Gastrocnemius medialis (tissue), 4 donors: ENCODE measurements at places on chromosomes 11 and 22. TPM values are rescaled to one million over a fixed set of nuclear protein-coding genes. Genes with fewer than 3 reads are reported as not detected.
A peak's percentile ranks its signal among the peaks of the same experiment; 100 is the strongest.

Gene ADORA2A
- 3.6 TPM for total RNA-seq

Gene KRTAP5-9
- not detected for total RNA-seq

Gene PNPLA5
- not detected for total RNA-seq

Gene SCGB1A1
- not detected for total RNA-seq

Gene APOA1
- 18.2 TPM for total RNA-seq

GRCh38 chr11:45394294-45395085 lies 108.3 kb upstream of the SYT13 start:
- no peak overlapping the region for H3K4me3 ChIP-seq
- no peaks in the 10 kb centered on the region for H3K36me3 ChIP-seq
- H3K27me3 ChIP-seq: no peaks in the 10 kb centered on the region
- no peak overlapping the region for H3K27ac ChIP-seq
- no peak for DNase-seq

DNA sequence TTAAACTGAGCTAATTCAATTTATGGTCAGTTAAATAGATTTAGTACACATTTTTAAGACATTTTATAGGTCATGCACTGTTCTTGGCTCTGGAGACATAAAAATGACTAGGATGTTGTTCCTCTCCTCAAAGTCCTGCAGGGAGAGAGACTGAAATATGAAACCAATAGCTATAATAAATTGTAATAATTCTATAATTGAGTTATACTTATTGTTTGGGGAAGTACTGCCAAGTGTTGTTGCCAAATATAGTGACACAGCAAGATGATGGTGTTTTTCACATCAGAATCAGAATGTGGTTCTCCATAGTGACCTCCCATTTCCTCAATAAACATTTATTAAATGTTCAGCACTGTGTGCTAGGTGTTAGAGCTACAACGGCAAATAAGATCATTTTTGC lies 470.6 kb downstream of the NTM start:
- no peaks in the 10 kb centered on the region for H3K36me3 ChIP-seq
- no peak for DNase-seq
- H3K27me3 ChIP-seq: no peaks in the 10 kb centered on the region
- H3K4me3 ChIP-seq: no peak overlapping the region
- H3K4me1 ChIP-seq: no peaks in the 10 kb centered on the region
- no peak overlapping the region for H3K27ac ChIP-seq

DNA sequence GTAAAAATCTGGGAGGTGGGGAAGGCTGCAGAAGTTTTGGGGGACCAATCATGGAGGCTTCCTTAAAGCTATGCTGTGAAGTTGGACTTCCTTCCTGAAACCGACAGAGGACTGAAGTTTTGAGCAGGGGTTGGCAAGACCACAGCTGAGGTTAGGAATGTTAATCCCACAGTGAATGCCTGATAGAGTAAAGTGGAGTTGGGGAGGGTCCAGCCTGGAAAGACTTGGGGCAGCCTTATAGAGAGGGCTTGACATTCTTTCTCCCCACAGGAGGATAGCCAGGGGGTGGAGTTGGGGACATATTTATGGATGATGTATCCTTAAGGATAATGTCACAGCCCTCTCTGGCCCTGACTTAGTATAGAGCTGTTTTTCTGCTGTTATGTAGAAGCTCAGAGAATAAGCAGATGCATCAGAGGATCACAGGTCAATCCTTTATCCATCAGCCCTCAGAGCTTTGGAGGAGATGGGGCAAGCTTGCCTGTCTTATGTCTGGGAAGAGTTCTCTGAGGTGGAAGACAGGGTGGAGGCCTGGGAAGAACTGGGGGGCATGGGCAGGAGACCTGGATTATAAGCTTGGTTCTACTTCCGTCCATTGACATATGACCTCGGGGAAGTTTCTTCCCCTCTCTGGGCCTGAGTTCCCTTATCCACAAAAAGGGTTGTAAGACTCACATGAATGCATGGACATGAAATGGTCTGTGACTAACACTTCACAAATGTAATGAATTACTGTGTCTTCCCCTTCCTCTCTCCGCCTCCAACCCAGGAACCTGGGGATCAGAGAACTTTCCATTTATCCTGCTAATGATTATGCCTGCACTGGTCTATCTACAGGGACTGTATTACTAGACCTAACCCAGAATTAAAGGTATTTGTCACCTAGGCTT lies 317.8 kb downstream of the MIAT start:
- H3K27me3 ChIP-seq: peaks cover 12% of the 10 kb centered on the region
- H3K4me3 ChIP-seq: no peak overlapping the region
- no peak overlapping the region for H3K27ac ChIP-seq
- no peak for DNase-seq
- H3K36me3 ChIP-seq: no peaks in the 10 kb centered on the region

GRCh38 chr22:41367680-41368542 lies 13.8 kb upstream of the TEF start:
- H3K27ac ChIP-seq: peak overlapping the region; percentile 84
- no peak for DNase-seq
- H3K36me3 ChIP-seq: no peaks in the 10 kb centered on the region
- H3K4me1 ChIP-seq: peaks cover 46% of the 10 kb centered on the region

- no peaks in the 10 kb centered on the region for H3K27me3 ChIP-seq
- H3K4me1 ChIP-seq: no peaks in the 10 kb centered on the region
- no peak for DNase-seq
- H3K36me3 ChIP-seq: no peaks in the 10 kb centered on the region
- H3K4me3 ChIP-seq: no peak overlapping the region
These were observed 65.8 kb upstream of the MS4A8 start for GRCh38 chr11:60633645-60634044.

DNA sequence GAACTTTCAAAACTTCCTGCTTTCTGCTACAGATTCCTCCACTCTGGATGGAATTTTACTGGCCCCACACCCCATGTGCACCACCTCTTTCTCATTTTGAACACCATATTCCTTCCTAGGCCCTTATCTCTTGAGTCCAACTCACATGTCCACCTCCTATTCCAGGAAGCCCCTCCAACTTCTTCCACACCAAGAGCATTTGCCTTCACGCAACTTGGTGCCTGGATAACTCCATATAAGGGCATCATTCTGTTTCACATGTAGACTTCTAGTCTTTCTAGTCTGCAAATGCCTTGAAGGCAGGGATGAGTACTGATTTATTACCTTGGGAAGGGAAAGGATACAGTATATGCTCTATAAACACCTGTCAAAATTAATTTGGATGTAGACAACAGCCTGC lies 17.5 kb downstream of the GAB2 start:
- DNase-seq: no peak
- H3K27me3 ChIP-seq: no peaks in the 10 kb centered on the region
- no peak overlapping the region for H3K4me3 ChIP-seq

- H3K4me1 ChIP-seq: no peaks in the 10 kb centered on the region
- DNase-seq: no peak
- no peaks in the 10 kb centered on the region for H3K27me3 ChIP-seq
- no peak overlapping the region for H3K4me3 ChIP-seq
- H3K27ac ChIP-seq: no peak overlapping the region
These were observed 72.2 kb upstream of the RCN1 start for GRCh38 chr11:32018672-32019071.

DNA sequence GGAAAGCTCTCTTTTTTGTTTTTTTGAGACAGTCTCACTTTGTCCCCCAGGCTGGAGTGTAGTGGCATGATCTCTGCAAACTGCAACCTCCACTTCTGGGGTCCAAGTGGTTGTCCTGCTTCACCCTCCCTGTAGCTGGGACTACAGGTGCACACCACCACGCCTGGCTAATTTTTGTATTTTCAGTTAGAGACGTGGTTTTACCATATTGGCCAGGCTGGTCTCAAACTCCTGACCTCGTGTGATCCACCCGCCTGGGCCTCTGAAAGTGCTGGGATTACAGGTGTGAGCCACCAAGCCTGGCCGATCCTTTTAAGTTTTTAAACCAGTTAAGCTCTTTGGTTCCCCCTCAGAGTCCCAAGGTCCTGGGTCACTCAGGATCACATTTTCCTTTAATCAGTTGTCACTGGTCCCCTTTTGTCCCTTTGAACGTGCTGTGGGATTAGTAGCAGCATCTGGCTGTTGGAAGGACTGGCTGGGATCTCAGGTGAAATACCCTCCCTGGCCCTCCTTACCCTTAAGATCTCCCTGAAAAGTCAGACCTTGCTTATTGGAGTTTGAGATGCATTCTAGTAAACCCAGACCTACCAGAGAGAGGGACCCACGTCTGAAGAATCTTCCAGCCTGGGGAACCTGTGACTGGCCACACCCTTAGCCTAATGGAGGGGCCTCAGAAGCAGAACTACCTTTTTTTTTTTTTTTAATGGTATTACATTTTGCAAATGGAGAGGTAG lies 8.1 kb downstream of the MALAT1 start:
- H3K27ac ChIP-seq: peak overlapping the region; percentile 95
- peaks cover 38% of the 10 kb centered on the region for H3K4me1 ChIP-seq
- peak overlapping the region; percentile 21 for H3K4me3 ChIP-seq
- H3K27me3 ChIP-seq: no peaks in the 10 kb centered on the region

DNA sequence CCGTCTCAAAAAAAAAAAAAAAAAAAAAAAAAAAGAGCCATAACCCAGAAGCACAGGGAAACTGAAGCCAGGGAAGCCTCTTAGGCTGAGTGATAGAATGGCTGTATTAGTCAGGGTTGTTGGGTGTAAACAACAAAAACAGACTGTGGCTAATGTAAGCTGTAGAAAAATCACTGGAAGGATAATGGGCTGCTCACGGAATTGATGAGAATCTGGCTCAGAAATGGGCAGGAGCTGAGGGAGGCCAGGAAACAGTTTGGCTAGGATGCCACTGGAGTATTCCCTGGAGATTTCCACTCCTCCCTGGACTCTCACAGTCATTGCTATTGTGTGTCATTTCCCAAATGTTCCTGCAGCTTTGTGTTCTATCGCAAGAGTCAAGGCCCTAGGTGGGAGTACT lies 22.4 kb downstream of the SLC22A6 start:
- peaks cover 9% of the 10 kb centered on the region for H3K4me1 ChIP-seq
- H3K4me3 ChIP-seq: no peak overlapping the region
- H3K27me3 ChIP-seq: no peaks in the 10 kb centered on the region
- H3K36me3 ChIP-seq: no peaks in the 10 kb centered on the region
- no peak for DNase-seq
- H3K27ac ChIP-seq: no peak overlapping the region

DNA sequence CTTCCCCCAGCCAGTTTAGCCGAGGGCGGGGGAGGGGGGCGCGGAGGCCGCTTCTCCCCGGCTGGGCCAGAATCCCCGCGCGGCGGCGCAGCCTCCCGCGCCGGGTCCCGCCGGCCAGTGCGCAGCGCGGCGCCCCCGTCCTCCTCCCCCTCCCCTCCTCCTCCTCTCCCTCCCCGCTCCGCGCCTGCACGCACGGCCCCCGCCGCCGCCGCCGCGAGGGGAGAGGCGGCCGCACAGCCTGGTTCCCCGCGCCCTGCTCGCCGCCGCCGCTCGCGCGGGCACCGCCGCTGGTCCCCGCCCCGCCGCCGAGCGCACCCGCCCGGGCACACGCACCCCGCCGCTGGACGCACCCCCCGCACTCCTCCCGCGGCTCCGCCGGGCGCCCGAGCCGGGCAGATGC lies at the start of gene FLRT1:
Gene FLRT1, plus strand, starts transcription at position 356 of the 400 bp plus-strand sequence. CDS start 80,337 bp downstream, outside the sequence.
- H3K4me1 ChIP-seq: peaks cover 27% of the 10 kb centered on the region
- no peaks in the 10 kb centered on the region for H3K36me3 ChIP-seq
- peak within 1 kb of the TSS; percentile 72 for H3K27ac ChIP-seq
- H3K4me3 ChIP-seq: peak within 1 kb of the TSS; percentile 49
- H3K27me3 ChIP-seq: peaks cover 3% of the 10 kb centered on the region

- H3K27ac ChIP-seq: no peak overlapping the region
- H3K4me1 ChIP-seq: no peaks in the 10 kb centered on the region
- H3K27me3 ChIP-seq: no peaks in the 10 kb centered on the region
- no peaks in the 10 kb centered on the region for H3K36me3 ChIP-seq
These were observed 14.8 kb downstream of the ALG12 start for GRCh38 chr22:49903322-49904039.

GRCh38 chr11:35847473-35847872 lies 96.4 kb upstream of the LDLRAD3 start:
- H3K4me3 ChIP-seq: no peak overlapping the region
- H3K27me3 ChIP-seq: no peaks in the 10 kb centered on the region
- no peaks in the 10 kb centered on the region for H3K4me1 ChIP-seq

DNA sequence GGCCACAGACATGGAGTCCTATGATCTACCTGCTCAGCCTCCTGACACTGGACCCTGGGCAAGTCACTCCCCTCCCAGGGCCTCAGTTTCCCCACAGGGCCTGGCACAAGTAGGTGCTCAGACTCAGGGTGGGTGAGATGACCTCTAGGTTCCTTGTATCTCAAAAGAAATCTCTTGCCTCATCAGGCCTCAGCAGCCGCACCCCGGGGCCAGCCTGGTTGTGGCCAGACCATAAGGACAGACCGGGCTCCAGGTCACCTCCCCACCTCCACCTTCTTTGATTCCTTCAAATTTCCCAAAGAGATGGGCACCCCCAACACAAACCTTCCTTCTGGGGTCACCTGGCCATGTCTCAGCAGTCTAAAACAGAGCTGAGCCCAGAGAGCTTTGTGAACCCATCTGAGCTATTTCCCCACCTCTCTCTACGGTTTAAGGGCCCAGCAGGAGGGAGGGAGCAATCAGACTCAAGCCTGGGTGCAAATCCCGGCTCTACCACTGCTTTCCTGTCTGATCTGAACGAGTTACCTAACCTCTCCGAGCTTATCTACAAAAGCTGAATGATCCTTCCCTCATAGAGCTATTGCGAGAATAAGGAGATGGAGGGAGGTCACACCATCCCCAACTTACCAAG lies 2.5 kb upstream of the APOL4 start:
- no peaks in the 10 kb centered on the region for H3K27me3 ChIP-seq
- H3K4me3 ChIP-seq: no peak overlapping the region
- no peaks in the 10 kb centered on the region for H3K36me3 ChIP-seq

DNA sequence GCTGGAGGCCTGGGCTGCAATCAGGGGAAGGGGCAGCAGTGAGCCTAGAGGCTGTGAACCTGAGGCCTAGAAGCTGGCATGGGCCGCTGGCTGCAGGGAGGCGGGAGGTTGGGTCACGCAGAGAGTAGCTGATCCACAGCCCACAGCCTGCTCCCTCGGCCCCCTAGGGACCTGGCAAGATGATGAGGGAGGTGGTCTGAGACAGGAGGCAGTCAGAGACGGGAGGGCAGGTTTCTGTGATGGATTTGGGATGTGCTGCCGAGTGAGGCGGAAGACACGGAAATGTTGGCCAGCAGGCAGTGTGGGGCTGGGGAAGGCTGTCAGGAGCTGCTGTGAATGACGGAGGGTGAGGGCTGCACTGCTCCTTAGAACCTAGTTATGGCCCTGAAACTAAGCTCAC lies 22.7 kb downstream of the LRFN4 start:
- H3K36me3 ChIP-seq: no peaks in the 10 kb centered on the region
- no peak overlapping the region for H3K27ac ChIP-seq
- H3K4me1 ChIP-seq: peaks cover 47% of the 10 kb centered on the region
- no peak overlapping the region for H3K4me3 ChIP-seq
- H3K27me3 ChIP-seq: no peaks in the 10 kb centered on the region

- H3K27me3 ChIP-seq: no peaks in the 10 kb centered on the region
- peak overlapping the region; percentile 75 for H3K27ac ChIP-seq
- DNase-seq: no peak
- no peaks in the 10 kb centered on the region for H3K36me3 ChIP-seq
These were observed 63.7 kb downstream of the RAB30 start for GRCh38 chr11:83007909-83008580.

- H3K4me1 ChIP-seq: peaks cover 24% of the 10 kb centered on the region
- H3K36me3 ChIP-seq: no peaks in the 10 kb centered on the region
- H3K27me3 ChIP-seq: no peaks in the 10 kb centered on the region
- DNase-seq: no peak
These were observed 30.2 kb downstream of the USP47 start for GRCh38 chr11:11871991-11872401.

- peak overlapping the region; percentile 63 for H3K4me3 ChIP-seq
- peaks cover 8% of the 10 kb centered on the region for H3K36me3 ChIP-seq
- H3K27ac ChIP-seq: peak overlapping the region; percentile 97
- peaks cover 58% of the 10 kb centered on the region for H3K4me1 ChIP-seq
- no peak for DNase-seq
- H3K27me3 ChIP-seq: no peaks in the 10 kb centered on the region
These were observed 13.2 kb downstream of the PHLDB1 start for GRCh38 chr11:118620529-118621070.

- H3K4me3 ChIP-seq: no peak within 1 kb of the TSS
- no peak within 1 kb of the TSS for H3K27ac ChIP-seq
- H3K4me1 ChIP-seq: no peaks in the 10 kb centered on the region
- DNase-seq: no peak
These were observed at the start of gene GRAP2 for GRCh38 chr22:39900306-39901227. Gene GRAP2, plus strand, starts transcription at chr22:39901084. Its CDS starts 46,023 bp downstream, at chr22:39947107.
